ENCODE measurements at places on chromosomes 5 and 9.

GRCh38 chr5:140128376-140128775 is 2.6 kb downstream of the IGIP start:
- peaks cover 14% of the 10 kb centered on the region for H3K4me1 ChIP-seq
- H3K36me3 ChIP-seq, result no peaks in the 10 kb centered on the region
- no peak for DNase-seq
- H3K4me3 ChIP-seq, result no peak overlapping the region
- no peaks in the 10 kb centered on the region for H3K27me3 ChIP-seq
- H3K27ac ChIP-seq, result no peak overlapping the region

DNA sequence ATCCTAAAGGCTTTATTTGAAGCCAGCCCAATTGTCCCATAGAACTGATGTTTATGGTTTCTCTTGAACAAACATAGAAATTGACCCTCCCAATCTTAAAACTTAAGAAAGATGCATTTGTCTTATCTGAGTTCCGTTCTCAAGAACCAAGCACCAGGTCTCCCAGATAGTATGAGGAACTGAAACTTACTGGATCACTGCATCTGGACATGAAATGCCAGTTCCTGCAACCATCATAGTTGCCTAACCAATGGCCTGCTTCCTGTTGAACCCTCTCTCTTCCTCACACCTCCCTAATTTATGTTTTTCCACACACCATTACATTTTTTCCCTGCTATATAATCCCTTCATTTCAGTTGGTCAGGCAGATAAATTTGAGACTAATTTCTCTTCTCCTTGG is 478.9 kb downstream of the HTR1A start:
- H3K27me3 ChIP-seq, result no peaks in the 10 kb centered on the region
- no peak overlapping the region for H3K4me3 ChIP-seq
- H3K27ac ChIP-seq, result no peak overlapping the region
- H3K4me1 ChIP-seq, result no peaks in the 10 kb centered on the region
- no peaks in the 10 kb centered on the region for H3K36me3 ChIP-seq

GRCh38 chr5:168607946-168608345 is 28.8 kb upstream of the PANK3 start:
- no peak for DNase-seq
- H3K27ac ChIP-seq, result no peak overlapping the region
- H3K4me1 ChIP-seq, result no peaks in the 10 kb centered on the region
- H3K27me3 ChIP-seq, result no peaks in the 10 kb centered on the region
- H3K4me3 ChIP-seq, result no peak overlapping the region
- H3K36me3 ChIP-seq, result no peaks in the 10 kb centered on the region

GRCh38 chr5:103356350-103357091 is 98.0 kb downstream of the MACIR start:
- no peaks in the 10 kb centered on the region for H3K4me1 ChIP-seq
- no peaks in the 10 kb centered on the region for H3K36me3 ChIP-seq
- H3K4me3 ChIP-seq, result no peak overlapping the region
- H3K27me3 ChIP-seq, result no peaks in the 10 kb centered on the region
- no peak for DNase-seq
- H3K27ac ChIP-seq, result no peak overlapping the region

DNA sequence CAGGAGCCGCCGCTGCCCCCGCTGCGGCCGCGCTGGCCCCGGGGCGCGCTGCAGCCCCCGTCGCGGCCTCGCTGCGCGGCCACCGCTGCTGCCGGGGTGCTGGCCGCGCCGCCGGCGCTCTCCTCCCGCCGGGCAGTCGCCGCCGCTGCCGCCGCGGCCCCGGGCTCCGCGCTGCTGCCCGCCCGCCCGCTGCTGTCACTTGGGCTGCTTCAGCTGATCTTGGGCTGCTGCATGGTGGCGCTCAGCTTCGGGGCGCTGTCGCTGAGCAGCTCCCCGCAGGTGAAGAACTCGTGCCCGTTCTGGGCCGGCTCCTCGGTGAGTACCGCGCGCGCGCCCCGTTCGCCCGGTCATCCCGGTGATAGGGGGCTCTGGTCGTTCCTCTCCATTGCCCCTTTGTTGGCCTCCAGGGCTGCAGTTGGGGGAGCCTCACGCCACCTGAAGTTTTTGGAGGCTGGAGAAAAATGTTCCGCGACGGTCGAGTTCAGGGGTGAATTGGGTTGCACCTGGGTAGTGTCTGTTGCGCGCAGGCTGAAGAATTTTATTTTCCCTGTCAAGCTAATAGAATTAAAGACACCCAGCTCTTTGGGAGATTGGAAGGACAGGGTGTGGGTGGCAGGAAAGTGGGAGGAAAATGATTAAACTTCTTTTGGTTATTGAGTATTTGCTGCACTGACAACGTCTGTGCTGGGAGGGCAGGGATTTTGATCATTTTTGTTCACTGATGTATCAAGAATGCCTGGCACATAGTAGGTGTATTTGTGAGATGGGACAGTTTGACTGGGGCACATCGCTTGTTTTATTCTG is 596 bp downstream of the ENTREP1 start:
- H3K4me1 ChIP-seq, result no peaks in the 10 kb centered on the region
- no peak for DNase-seq
- no peak overlapping the region for H3K4me3 ChIP-seq
- H3K36me3 ChIP-seq, result no peaks in the 10 kb centered on the region
- H3K27ac ChIP-seq, result no peak overlapping the region
- H3K27me3 ChIP-seq, result no peaks in the 10 kb centered on the region

DNA sequence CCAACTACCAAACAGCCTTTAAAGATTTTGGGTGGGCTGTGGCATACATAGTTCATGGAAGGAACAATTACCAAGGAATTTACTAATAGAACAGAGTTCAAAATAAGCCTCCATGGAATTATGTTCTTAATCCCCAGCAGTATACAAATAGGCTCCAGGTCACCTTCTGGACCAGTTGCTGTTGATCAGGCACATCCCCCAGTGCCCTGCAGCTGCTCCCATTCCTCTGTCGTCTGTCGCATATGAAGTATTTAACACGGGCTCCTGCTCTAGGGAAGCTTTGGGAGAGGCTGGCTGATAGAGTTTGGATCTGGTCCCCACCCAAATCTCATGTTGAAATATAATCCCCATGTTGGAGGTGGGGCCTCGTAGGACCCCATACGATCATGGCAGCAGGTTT is 17.8 kb downstream of the SHC3 start:
- no peak for DNase-seq
- H3K4me3 ChIP-seq, result no peak overlapping the region
- H3K27ac ChIP-seq, result no peak overlapping the region
- H3K4me1 ChIP-seq, result no peaks in the 10 kb centered on the region
- no peaks in the 10 kb centered on the region for H3K27me3 ChIP-seq
- no peaks in the 10 kb centered on the region for H3K36me3 ChIP-seq

- H3K4me3 ChIP-seq, result no peak overlapping the region
- H3K27ac ChIP-seq, result no peak overlapping the region
- no peaks in the 10 kb centered on the region for H3K4me1 ChIP-seq
- H3K36me3 ChIP-seq, result no peaks in the 10 kb centered on the region
- DNase-seq, result no peak
Observed at GRCh38 chr5:150180241-150181026, 9.4 kb upstream of the SLC6A7 start.

DNA sequence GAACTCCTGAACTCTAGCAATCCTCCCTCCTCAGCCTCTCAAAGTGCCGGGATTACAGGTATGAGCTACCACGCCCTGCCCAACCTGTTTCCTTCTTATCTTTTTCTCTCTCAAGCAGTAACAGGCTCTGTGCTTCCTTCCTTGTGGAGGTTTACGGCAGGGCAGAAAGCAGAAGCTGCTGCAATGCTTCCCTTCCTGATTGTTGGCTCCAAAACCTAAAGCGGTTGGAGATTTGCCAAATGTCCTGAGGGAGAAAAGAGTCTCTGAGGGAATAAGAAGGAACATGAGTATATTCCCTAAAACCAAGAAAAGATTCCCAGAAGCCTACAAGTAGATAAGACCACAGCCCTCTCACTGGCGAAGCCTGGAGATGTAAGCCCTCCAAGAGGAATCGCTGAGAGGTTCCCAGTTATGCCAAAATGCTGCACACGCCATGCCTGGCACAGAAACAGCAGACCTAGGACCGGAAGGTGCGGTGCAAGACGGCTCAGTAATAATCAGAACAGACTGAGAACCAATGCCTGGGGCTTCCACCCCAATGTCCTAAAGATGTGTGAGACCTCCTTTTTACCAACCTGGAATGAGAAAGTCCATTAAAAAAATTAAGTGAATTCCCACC is 73.2 kb downstream of the APTX start:
- no peaks in the 10 kb centered on the region for H3K27me3 ChIP-seq
- no peaks in the 10 kb centered on the region for H3K36me3 ChIP-seq
- no peak for DNase-seq
- no peak overlapping the region for H3K27ac ChIP-seq

DNA sequence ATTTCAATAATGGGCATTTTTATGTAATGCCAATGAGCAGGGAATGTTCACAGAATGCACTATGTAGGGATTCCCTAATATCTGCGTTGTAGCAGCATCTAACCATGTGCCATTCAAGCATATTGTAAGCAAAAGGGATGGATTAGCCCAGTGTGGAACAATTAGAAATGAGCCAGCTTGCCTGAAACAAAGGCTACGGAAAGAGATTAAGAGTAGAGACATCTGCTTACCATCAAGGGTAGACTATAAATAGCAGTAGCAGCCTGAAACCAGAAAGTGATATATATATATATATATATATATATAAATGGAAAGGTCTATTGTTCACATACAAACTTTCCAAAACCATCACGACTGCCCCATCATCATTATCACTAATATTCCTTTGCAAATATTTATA is 31.9 kb upstream of the CEP120 start:
- no peaks in the 10 kb centered on the region for H3K36me3 ChIP-seq
- H3K27ac ChIP-seq, result no peak overlapping the region
- H3K4me1 ChIP-seq, result no peaks in the 10 kb centered on the region

DNA sequence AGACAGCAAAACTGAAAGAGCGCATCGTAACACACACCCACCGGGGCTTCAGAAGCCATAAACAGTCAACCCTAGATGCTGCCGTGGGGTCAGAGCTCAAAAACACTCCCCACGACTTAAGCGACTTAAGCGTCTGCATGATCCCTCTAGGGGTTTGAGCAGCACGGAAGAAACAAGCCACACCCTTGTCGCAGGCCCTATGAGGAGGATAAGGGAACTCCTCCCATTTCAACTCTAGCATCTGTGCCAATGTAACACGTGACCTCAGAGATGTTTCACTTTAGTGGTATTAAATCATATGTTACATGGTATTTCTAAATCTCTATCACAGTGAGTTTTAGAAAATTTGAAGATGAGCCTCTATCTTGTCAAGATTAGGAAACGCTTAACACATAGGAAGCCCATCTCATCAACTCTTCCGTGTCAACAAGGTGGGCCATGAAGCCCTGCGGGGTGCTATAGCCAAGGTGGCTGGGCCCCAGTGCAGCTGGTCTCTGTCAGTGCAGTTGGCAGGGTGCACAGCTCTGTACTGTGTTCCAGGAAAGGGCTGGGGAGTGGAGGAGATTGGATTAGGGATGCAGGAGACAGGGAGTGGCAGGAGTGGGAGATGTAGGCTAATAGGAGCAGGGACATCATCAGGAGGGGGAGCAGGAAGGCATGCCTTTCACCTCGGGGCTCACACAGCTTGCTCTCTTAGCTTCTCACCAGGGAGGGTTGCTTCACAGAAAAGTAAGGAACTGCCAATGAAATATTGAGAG is 33.1 kb downstream of the ZCCHC9 start:
- no peak overlapping the region for H3K27ac ChIP-seq
- no peaks in the 10 kb centered on the region for H3K4me1 ChIP-seq
- no peak for DNase-seq
- no peaks in the 10 kb centered on the region for H3K36me3 ChIP-seq
- no peaks in the 10 kb centered on the region for H3K27me3 ChIP-seq
- no peak overlapping the region for H3K4me3 ChIP-seq

DNA sequence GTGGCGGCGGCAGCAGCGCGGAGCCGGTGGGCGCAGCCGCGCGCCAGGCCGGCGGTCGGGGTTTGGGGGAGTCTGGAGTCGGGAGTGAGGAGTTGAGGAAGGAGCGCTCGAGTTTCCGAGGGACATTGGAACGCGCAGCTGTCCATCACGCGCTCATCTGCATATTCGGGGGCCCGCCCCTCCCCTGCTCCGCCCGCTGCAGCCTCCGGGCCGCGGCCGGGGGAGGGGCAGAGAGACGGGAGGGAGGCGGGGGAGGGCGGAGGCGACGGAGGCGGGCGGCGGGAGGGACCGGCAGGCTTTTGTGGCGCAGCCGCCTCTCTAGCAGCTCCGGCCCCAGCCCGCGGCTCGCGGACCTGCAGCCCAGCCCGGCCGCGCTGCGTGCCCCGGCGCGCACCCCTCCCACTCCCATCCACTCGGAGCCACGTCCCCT is at the start of gene IRX2:
TSS of gene IRX2 (minus strand) at position 86 of the 430 bp plus-strand sequence. CDS start 264 bp downstream, outside the sequence.
- no peaks in the 10 kb centered on the region for H3K27me3 ChIP-seq
- H3K4me1 ChIP-seq, result peaks cover 37% of the 10 kb centered on the region
- H3K36me3 ChIP-seq, result no peaks in the 10 kb centered on the region
- no peak within 1 kb of the TSS for H3K27ac ChIP-seq

- H3K4me1 ChIP-seq, result peaks cover 39% of the 10 kb centered on the region
- H3K27ac ChIP-seq, result peak overlapping the region; percentile 56
- peaks cover 18% of the 10 kb centered on the region for H3K36me3 ChIP-seq
Observed at GRCh38 chr5:180291234-180291940, 496 bp downstream of the MAPK9 start.

DNA sequence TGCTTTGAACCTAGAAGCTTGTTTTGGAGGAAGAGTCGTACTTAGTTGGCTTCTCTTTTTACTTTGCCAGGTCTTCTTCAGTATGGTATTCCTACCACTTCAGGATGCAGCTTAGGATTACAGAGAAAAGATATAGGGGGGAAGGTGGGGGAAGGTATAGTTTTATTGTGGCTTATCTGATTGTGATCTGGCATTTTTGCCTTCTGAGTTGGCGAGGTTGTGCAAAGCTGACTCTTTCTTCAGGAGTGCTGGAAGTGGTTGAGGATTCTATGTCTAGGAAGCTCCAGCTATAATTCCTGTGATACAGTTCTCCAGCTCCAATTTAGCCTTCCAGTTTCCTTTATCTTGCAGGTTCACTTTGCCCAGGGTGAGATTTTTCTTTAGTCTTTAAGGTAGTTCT is 7.0 kb downstream of the CDC42SE2 start:
- H3K27ac ChIP-seq, result no peak overlapping the region
- DNase-seq, result no peak
- no peaks in the 10 kb centered on the region for H3K27me3 ChIP-seq
- 0 out of 2 replicates have a peak, but pooled peaks cover 5% of the 10 kb centered on the region for H3K36me3 ChIP-seq
- H3K4me1 ChIP-seq, result peaks cover 65% of the 10 kb centered on the region

- no peaks in the 10 kb centered on the region for H3K36me3 ChIP-seq
- H3K27me3 ChIP-seq, result no peaks in the 10 kb centered on the region
- DNase-seq, result no peak
- H3K4me3 ChIP-seq, result no peak overlapping the region
- H3K4me1 ChIP-seq, result no peaks in the 10 kb centered on the region
- H3K27ac ChIP-seq, result no peak overlapping the region
Observed at GRCh38 chr5:59856358-59856757, 37.2 kb downstream of the PDE4D start.

- no peak overlapping the region for H3K4me3 ChIP-seq
- H3K27ac ChIP-seq, result peak overlapping the region; percentile 99
- peaks cover 66% of the 10 kb centered on the region for H3K4me1 ChIP-seq
- H3K27me3 ChIP-seq, result no peaks in the 10 kb centered on the region
- H3K36me3 ChIP-seq, result peaks cover 4% of the 10 kb centered on the region
Observed at GRCh38 chr5:66621146-66621545, 25.0 kb downstream of the MAST4 start.

Measured in DND-41 (cell line).